ENCODE measurements at places on chromosomes 3 and 15. TPM values are rescaled to one million over a fixed set of nuclear protein-coding genes. Genes with fewer than 3 reads are reported as not detected.

Gene C3orf20
- 0.06 TPM for total RNA-seq

Gene SOX2
- 0.45 TPM for total RNA-seq

Gene SI
- total RNA-seq = not detected

Gene NMB
- 26.0 TPM for total RNA-seq

Gene SLC12A1
- not detected for total RNA-seq

Gene ACKR2
- not detected for total RNA-seq

Gene SNX22
- total RNA-seq = 0.81 TPM

Gene DUT
- 105 TPM for total RNA-seq

Gene PAQR5
- 97.0 TPM for total RNA-seq

Gene SCAANT1
- total RNA-seq = not detected
